ENCODE measurements at places on chromosomes 2 and 18.

DNA sequence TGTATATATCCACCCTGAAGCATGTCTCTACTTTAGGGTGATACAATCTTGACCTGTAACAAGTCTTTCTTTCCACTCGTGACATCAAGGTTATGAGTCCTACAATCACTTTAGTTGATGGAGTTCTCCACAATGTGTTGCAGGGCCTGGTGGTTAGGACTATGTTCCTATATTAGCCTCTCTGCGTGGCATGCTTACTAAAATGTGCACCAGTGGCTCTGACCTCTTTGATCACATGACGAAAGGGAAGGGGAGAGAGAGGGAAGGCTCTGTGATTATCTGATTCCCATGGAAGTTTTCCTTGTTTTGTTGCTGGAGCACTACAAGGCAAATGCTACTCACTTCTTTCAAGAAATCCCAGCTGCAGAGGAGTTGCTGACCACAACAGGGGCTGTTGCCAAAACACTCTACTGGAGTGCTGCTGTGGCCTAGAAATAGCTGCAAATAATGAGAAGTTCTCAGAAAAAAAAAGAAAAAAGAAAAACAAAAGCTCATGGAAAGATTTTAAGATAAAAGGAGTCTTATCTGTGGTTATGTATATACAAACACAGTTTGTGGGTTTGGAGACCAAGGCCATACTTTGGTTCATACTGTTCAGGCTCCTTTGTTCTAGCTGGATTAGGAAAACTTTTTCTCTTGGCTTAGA lies 272.8 kb upstream of the MMADHC start:
- peak; percentile 16 for DNase-seq

GRCh38 chr18:44887227-44887631 lies 206.5 kb downstream of the SETBP1 start:
- no peak for DNase-seq

DNA sequence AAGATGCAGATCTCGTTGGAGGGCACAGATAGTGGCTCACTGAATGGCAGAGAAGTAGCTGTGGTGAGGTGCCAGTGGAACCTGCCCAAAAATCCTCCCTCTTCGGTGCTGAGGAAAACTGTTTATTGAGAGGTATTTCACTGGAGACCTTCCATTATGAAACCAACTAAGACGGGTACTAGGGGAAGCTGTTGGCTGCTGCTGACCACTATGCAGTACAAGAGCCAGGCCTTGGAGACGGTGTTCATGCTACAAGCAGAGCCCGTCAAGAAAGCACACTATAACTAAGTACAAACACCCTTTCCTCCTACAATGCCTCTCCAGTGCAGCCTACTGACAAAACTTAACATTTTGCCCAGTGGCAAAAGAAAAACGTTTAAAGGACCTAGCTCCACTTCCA lies 4.6 kb downstream of the ARL5A start:
- no peak for DNase-seq

DNA sequence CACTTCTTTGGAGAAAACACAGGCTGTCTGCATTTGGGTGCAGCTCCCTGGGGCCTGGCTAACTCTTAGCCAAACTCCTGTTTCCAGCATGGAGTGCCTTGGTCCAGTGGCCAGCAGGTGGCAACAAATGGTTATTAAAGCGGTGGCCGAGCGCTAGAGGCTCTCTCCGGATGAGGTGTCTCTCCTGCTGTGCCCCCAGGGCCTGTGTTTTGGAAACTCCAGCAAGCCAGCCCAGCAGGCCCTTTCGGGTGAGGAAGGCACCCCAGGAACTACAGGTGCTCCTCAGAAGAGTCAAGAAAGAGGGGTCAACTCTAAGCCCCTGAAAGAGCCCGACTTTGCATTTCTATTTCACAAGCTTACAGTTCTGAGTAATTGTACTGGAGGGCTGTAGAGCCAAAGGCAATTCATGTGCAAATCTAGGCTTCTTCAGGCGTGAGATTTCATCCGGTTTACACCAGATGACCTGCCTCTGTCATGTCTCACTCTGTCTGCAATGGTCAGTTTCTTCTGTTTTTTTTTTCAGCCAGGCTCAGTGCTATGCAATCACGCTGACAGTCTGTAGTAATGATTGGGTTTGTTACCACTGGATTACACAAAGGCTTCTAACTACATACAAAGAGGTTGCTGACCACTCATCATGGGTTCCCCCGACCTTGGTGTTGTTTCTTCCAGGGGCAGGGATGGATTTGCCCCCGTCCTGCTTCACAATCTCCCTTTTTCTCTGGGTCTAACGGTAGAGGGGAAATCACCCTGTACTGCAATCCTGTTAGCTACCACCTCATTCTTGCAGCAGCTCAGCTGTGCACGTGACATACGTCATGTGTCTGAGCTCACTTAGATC lies 7.6 kb upstream of the CHRNA1 start:
- DNase-seq = peak; percentile 78

DNA sequence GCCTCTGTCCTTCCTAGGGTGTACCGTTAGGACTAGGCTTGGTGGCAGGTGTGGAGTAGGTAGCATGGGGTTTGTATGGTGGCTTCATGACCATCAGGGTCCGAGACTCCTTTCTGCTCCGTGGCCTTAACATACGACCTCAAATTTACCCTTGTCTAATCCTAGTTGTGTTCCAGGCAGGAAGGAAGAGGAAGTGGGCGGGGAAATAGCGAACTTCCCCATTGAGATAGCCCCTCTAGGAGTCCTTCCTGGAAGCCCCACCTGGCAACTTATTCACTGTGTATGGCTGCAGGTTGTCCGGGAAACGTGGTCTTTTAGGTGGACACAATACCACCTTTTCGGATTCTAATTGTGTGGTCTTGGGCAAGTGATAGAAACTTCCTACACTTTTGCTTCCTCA lies 9.3 kb downstream of the CD8A start:
- no peak for DNase-seq

- no peak for DNase-seq
These were observed 136.4 kb upstream of the SLC1A4 start for GRCh38 chr2:64852771-64853241.

DNA sequence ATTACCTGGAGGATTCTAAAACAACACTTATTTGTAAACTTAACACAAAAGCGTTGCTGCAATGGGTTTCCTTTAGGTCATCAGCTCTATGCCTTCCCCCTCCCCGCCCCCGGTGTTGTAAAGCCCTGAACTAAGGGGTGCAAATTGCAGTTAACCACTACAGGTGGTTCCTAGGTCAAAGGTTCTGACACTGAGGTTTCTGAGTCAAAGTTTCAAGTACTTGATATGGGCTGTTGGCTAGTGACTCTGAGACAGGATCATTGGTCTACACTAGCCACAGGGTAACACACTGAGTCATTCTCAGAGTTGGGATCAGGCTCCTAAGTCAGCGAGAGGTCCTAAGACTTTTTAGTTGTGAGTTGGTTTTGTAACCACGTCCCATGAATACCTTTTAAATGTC lies 15.4 kb downstream of the IL1B start:
- no peak for DNase-seq

Measured in tibial nerve (tissue), 4 donors.